NCI-H1105 (cell line): ENCODE measurements at places on chromosomes 3 and 15.
A peak's percentile ranks its signal among the peaks of the same experiment; 100 is the strongest.

DNA sequence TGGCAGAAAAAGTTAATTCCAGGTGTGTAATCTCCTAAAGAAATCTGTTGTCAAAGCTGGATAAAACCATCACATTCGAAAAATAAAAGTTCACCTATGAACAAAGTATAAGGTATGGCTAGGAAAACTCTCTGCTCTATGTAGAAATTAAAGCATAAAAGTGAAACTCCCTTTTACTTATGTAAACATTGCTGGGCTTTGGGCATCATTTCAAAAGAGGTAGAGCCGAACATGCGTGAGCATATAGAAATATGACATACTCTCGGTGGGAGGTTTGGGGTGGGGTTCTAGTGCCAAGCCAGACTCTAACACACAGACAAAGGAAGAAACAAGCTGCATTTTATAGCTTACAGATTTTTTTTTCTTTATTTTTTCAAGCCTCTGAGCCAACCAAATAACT, 306.8 kb upstream of the ATP11B start:
- no peak for DNase-seq

DNA sequence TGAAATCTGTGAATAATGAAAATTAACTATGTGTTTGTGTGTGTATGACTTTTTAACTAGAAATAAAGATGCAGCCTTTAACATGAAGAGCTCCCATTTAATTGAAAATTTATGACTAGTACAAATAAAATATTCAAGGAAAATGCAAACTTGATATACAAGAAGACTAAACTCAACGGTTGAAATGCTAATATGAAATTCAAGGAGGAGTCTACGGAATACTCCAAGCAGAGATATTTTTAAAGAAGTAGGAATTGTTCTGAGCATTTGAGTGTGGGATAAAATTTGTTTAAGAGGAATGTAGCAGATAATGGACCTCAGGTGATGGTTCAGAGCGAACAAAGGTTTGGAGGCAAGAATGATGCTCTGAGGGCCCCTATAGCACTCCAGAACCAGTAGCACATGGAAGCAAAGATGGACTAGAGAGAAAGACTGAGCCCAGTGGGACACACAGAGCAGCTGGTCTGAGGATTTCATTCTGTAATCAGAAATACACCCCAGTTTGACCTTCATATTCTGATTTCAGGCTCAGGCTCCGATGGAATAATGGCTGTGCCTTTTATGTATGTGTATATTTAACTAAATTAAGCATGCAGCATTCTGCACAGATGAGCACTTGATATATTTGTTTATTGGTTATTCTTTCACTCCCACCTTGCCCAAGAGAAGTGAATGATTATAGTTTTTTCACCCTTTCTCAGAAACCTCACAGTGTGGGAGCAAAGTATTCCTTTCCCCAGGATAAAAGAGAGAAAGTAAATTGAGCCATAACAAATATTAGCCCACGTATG, 227.1 kb downstream of the ZPLD1 start:
- no peak for DNase-seq

DNA sequence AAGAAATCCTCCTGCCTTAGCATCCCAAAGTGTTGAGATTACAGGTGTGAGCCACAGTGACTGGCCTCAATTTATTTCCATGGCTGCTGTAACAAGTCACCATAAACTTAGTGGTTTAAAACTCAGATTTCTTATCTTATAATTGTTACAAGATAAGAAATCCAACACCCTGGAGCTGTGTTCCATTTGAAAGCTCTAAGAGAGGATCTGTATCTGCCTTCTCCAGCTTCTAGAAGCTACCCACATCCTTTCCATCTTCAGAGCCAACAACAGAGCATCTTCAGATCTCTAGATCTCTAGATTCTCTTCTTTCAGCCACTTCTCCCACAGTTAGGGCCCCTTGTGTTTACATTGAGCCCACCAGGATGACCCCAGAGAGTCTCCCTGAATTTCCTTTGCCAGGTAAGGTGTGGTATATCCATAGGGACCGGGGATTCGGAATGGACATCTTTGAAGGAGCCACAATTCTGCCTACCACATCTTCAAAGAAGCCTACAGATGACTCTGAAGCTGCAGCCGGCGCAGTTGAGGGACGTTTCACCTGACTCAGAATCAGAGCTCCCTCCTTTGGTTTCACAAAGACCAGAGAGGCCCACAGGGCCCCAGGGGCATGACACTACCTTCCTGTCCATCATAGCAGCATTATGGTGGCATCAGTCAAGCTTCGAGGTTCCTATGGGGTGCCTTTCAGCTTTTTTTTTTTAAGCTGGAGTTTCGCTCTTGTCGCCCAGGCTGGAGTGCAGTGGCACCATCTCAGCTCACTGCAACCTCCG, 87.0 kb upstream of the IGF1R start:
- DNase-seq, result no peak

DNA sequence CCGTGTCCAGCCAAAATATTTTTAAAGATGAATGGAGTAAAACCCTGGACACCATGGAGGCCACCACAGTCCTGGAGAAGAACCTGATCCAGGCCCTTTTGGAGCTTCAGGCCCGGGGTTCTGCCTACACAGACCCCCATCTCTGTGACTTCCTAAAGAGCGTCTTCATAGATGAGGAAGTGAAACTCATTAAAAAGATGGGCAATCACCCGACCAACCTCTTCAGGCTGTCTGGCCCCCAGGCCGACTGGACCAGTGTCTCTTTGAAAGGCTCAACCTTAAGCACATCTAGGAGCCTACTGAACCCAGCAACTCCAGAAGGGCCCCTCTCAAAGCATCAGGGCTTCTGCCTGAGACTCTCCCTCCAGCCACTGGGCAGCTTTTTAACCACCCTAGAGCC, 107.9 kb upstream of the FAM174B start:
- DNase-seq, result no peak

DNA sequence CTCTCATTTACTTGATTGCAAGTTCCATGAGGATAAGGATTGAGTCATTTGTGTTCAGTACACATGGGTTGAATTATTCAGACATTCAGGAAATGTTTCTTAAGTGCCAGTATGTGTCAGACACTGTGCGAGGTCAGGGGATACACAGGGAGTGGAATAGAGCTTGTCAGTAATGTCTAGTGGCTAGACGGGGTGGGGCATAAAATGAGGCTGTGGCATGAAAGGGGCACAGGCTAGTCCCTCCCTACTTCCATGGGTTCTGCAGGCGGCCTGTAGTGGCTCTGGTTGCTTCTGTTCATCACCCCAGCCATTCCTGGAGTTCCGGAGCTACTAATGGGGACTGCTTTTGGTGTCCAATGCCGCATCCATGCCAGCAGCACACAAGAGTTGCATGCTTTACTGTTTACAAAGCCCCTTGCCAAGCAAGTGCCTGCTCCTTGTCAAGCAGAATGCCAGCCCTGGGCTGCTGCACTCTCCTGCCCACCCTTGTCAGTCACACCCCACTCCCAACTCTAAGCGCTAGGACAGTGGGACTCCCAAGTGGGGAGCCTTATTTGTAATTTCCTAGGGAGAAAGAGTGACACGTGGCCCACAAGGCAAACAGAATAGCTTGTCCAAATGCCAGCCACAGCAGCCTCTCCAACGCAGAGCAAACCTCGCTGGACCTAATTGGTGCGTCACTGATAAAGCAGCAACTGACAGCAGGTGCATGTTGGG, 70.8 kb downstream of the RAB11A start:
- peak; percentile 68 for DNase-seq

- no peak for DNase-seq
Observed at GRCh38 chr15:55868707-55869106, 124.7 kb downstream of the NEDD4 start.

DNA sequence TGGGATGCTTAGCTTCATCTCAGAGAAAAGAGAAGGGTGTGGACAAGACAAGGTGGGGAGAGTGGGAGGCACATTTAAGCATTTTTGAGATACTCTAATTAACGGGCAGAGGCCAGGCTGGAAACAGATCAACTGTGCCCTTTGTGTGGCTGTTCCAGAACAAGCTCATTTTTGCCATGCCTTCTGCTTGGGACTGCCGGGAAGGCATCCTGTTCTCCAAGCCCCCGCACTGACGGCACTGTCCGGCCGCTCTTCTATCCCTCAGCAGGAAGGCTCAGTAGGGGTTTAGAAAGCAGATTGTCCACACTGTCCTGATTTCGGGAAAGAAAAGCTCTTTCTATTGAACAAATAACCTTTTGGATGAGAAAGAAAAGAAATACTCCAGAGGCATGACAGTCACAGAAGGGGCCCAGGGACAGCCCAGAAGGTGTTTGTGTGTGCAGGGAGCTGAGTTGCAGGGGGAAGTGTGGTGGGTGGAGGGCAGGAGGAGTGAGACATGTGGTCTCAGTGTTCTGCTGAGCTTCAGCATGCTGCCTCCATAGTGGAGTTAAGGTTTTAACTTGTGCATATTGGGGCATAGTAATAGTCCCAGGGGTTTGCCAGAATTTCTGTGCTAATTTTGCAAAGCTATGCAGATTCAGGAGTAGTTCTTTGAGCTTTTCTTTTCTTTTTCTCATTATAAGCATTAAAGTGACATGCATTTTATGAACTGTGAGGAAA, 27.3 kb downstream of the SV2B start:
- DNase-seq, result no peak

- no peak for DNase-seq
Observed at GRCh38 chr15:35929740-35930444, 383.9 kb upstream of the DPH6 start.

DNA sequence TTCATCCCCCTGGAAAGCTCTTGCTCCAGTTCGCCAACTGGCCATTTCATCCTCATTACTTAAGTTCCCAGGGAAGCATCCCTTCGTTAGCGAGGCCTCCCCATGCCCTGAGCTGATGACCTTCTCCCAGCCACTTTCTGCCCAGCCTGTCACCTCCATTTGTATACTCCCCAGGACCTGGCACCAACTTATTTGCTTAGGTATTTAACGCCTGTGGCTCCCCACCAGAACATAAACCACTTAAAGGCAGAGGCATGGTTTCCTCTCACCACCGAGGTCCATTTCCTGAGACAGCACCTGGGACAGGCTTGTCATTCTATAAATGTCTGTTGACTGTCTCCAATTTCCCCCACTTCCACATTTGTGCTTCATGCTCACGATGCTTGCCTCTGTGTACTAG, 189.0 kb downstream of the ZNF621 start:
- no peak for DNase-seq

- no peak for DNase-seq
Observed at GRCh38 chr3:137460944-137461343, 303.2 kb upstream of the SOX14 start.

DNA sequence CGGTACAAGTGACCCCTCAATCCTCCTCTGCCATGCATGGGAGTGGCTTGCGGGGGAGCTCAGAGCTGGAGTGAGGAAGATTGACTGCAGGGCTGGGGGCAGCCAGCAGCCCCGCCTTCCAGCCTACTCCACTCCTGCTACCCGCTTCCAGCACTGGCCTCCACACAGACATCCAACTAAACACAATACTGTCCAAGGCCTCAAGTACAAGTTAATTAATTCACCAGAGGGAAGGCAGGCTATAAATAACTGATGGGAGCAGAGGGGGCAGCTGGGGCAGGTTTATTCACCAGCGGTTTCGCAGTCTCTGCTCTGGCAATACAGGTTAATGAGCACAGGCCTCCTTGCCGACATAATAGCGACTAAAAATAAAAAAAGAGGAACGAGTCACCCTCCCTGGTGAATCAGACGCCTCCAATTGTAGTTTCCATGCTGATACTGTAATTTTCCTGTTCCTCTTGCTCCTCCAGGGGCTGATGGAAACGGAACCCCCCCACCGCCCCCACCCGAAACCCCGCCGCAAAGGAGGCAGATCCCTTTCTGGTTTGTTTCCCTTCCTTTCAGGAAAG, 166.4 kb upstream of the TLE3 start:
- peak; percentile 97 for DNase-seq

- no peak for DNase-seq
Observed at GRCh38 chr15:29452881-29453731, 183.5 kb upstream of the NSMCE3 start.

GRCh38 chr3:129592381-129593131, 13.9 kb downstream of the PLXND1 start:
- no peak for DNase-seq

DNA sequence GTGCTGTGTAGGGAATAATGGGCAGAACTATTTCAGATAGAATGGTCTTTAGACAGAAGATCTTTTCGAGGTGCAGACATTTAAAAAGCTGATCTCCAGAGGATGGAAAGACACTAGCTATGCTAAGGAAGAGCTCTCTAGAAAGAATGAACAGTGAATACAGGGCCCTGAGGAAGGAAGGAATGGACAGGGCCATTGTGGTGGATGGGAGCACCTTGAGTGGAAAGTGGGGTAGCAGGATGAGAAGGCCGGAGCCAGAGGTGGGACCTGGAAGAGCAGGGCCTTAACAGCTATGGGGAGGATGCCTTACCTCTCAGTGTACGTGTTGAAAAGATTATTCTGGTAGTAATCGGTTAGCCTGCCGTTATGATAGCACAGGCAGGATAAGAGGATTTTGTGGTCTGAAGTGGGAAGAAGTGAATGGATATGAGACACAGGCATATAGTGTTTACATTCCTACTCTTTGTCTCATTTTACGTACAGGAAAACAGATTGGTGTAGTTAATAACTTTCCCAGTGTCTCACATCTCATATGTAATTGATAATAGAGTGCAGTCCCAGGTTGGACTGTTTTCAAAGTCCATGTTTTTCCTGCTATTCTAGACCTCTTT, 172.4 kb downstream of the KLHL25 start:
- no peak for DNase-seq

DNA sequence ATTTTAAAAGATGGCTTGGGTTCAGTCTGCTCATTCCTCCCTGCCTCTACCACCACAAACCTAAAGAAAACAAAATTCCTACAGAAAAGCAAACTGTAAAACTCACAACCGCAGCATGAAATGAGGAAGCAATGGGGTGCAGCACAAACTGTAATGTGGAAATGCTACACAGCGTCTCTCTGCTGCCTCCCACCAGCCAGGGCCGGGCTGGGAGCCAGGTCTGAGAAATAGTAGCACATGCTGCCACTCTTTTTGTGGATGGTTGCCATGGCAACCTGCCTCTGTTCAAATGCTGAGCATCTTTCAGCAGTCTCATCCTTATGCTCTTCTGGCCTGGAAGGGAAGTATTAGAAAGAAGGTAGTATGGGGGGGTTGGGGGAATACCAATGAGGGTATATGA, 55.4 kb downstream of the EOMES start:
- peak; percentile 33 for DNase-seq

DNA sequence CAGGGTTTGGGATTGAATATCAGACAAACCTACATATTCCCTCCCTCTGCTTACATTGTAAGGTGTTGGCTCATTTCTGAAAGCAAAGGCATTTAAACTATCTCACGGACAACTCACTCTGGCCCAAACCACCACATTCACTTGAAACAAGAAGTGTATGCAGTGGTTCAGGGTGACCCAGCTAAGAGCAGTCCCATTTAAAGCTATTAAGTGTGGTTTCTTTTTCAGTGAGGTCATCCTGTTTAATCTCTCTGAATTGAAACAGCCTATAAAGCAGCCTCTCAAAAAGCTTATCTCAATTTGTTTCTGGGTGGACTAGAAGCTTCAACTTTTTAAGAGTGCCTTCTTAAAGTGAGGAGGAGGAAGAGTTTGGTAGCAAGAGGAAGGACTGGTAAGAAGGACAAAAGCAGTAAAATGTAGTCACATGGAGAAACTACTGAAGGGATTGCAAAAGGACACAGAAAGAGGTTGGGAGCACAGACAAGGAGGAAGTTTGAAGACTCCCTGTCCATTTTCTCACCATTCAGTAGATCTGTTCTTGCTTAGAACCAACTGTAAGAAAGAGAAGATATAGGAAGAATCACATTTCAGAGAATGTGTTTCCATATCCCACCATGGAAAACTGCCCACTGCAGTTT, 151.6 kb downstream of the TMCO5A start:
- no peak for DNase-seq
